Activated T-cell treated with anti-CD3 and anti-CD28 coated beads for 48 hours (primary cell): ENCODE measurements at places on chromosomes 13 and 19.

DNA sequence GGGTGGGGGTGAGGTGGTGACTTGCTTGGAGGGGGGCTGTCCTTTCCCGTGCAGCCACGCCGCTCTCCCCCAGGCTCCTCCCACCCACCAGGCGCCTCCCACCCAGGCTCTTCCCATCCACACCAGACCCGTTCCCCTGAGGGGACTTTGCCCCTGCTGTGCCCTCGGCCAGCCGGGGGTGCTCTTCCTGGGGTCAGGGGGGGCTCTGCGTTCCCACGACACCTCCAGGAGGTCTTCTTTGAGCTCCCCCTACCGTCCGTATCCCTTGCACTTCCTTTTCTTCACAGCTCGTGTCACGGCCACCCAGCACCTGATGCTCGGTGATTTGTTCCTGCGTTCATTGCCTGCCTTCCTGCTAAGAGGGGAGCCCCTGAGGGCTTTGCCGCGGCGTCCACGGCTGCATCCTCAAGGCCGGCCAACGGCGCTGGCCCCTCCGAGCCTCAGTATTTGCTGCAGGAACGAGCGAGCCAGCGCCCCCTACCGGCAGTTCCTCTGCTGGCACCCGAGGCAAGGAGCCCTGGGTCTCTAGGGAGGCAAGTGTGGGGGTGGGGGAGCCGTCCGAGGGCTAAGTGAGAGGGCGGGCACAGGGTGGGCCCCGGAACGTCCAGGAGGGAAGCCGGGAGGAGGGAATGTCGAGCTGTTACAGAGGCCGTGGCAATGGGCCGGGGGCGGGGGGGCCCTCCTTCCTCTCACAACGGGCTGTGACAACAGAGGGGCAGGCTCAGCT is 11.8 kb downstream of the LRRC4B start:
- peak; percentile 77 for DNase-seq

DNA sequence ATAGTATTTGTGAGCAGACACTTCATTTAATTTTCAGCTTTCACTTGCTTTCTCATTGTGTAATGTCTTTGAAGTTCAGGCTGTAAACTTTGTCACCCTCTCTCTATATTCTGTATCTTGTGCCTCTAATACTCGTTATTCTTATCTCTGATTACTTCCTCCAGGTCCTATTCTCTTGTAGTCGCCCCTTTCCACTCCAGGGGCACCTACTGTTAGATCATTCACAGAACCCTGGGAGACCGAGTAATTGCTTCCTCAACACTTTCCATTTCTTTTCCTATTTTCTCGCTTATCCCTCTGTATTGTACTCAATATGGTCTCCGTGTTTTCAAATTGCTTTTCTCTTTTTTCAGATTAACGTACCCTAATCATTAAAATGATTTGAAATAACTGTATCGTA is 93.9 kb upstream of the TDRD3 start:
- DNase-seq = no peak

GRCh38 chr19:991174-991931 is 7.2 kb downstream of the WDR18 start:
- DNase-seq = peak; percentile 69

- DNase-seq = no peak
These were observed 804 bp upstream of the MIER2 start for GRCh38 chr19:345320-345879.

GRCh38 chr13:95793018-95793555 is 116.1 kb downstream of the DNAJC3 start:
- no peak for DNase-seq

- no peak for DNase-seq
These were observed at the start of gene MTUS2 for GRCh38 chr13:28820099-28821051. Gene MTUS2 (plus strand): TSS chr13:28820339.

DNA sequence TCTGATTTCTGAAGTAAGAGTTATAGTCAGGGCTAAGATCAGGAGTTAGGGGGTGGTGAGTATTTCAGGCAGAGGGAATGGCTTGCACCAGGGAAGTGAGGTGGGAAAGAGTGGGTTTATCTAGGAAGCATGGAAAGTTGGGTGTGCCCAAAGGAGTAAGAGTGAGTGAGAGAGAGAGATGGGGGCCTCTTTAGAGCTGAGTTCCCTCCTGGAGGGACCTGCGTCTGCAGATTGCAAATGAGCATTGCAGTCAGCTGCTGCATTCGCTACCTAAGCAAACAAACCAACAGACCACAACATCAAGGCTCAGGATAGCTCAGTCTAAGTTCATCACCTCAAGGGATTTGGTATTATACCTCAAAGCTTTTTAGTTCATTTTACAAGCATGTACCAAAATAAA is 405.8 kb downstream of the FGF9 start:
- DNase-seq = no peak

DNA sequence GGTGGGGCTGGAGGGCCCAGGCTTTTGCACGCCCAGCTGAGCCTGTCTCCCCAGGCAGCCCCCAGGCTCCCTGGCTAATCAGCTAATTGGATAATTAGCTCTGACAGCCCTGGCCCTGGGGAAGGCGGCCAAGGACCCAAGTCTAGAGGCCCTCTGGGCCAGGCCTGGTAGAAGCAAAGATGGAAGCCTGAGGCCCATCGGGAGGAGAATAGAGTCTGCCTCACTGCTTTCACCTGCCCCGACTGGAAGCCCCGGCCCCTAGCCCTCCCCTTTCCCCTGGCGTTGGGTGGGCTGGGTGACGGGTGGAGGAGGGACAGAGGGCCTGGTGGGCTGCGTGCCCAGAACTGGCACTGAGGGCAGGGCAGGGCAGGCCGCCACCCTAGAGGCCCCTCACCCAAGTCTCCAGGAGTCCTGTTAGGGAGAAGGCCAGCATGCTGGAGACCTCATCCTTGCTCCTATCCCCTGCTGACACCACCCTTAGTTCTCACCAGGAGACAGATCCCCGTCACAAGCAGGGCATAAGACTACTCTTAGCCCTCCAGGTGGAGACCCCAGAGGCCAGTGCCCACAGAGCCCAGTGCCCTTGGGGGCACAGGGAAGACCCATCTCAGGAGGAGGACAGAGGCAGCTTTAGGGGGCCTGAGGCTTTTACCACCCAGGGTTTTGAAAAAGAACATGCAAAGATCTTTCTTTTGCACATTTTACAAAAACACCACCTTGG is 12.0 kb downstream of the LYL1 start:
- DNase-seq = no peak

- no peak for DNase-seq
These were observed 1.8 kb downstream of the SPPL2B start for GRCh38 chr19:2330255-2330631.

DNA sequence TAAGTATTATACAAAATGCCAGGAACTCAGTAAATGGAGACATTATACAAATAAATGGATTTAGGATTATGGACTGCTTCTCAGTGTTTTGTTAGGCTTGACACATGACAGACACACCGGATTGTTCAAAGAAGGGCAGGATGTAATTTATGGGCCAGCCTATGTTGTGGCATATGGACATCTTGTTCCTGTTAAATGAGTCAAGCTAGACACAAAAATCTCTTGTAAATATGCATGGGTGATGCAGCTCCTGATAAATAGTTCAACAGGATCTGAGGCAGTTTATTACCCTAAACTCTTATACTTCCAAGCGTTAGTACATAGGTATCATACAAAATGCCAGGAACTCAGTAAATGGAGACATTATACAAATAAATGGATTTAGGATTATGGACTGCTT is 502.3 kb downstream of the TBC1D4 start:
- DNase-seq = no peak

DNA sequence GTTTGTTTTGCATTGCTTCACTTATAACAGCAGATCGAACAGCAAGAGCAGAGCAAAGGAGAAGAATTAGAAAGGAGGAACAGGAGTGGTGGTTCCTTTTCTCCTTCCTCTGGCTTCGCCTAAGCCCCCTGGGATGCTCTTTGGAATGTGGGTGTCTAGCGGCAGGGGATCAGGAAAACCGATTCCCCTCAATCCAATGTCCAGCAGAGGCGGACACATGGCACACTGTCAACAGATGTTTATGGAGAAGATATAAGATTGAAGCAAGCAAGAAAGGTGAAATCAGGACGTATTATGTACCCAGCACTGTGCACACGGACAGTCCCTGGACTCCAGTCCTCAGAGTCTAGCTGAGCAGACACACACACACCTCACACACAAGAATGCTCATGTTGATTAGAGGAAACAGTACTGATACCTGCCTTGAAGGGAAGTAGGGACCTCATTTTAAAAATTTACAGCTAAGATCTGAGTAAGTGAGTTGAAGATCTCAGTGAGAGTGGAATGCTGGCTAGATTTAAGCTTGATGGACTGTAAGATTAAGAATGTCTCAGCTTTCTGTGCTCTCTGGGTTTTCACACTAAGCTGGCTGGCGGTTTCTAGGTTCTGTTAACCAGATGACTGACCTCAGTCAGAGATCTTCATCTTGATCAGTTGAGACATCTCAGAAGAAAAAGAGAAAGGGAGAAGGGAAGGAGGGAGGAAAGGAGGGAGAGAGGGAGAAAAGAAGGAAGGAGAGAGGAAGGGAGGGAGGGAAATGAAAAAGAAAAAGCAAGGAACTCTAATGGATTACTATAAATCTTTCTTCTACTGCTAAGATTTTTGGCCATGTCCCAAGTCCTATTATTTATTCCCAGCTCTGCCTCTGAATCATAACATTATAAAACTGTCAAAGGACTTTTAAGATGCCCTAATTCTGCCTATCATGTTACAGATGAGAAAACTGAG is 44.8 kb downstream of the FLT1 start:
- no peak for DNase-seq

- DNase-seq = no peak
These were observed 312.4 kb downstream of the DNAJC15 start for GRCh38 chr13:43335764-43336163.

DNA sequence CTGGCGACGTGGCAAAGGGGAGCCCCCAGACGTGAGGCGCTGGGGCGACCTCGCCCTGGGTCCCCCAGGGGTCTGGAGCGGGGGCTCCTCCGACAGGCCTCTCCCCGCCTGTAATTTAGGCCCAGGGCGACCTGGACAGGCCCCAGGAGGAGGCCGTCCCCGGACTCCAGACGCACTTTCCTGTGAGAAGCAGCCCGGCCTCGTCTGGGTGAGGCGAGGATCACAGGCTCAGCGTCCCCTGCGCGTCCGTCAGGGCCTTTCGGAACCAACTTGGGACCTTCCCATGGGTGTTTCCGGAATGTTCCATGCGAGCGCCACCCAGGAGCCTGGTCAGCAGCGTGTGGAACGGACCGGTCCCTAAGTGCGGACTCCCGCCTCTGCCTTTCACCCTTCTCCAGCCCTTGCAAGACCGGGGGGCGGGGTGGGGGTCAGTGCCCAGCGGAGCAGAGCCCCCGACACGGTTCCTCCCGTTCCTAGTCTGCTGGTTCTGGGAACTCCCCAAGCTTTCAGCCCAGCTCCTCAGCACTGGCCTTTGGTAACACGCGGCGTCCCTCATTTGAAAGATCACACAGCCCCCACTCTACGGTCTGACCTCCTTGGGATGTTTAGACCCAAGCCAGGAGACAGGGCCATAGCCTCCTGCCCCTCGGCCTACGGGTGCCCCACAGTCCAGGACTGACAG is 1.1 kb upstream of the GRTP1 start:
- no peak for DNase-seq

- DNase-seq = peak; percentile 35
These were observed 21.9 kb downstream of the ONECUT3 start for GRCh38 chr19:1774989-1775772.

- no peak for DNase-seq
These were observed 13.4 kb upstream of the C19orf33 start for GRCh38 chr19:38290631-38291147.

DNA sequence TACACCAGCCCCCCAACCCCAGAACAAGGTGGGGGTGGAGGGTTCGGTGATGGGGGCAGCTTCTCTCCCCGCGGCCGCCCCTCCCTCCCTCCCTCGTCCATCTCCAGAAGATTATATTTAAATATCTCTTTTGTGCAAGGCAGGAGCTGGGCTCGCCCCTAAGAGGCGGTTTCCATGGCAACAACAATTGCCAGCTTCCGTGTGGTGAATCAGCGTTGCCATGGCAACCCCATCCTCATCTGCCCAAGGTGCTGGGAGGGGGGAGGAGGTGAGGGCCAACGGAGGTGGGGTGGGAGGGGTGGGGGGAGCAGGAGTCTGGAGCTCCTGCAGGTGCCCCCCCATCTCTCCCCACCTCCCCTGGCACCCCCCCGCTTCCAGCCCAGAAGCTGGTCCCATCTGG is 46.4 kb downstream of the CELF5 start:
- peak; percentile 36 for DNase-seq

DNA sequence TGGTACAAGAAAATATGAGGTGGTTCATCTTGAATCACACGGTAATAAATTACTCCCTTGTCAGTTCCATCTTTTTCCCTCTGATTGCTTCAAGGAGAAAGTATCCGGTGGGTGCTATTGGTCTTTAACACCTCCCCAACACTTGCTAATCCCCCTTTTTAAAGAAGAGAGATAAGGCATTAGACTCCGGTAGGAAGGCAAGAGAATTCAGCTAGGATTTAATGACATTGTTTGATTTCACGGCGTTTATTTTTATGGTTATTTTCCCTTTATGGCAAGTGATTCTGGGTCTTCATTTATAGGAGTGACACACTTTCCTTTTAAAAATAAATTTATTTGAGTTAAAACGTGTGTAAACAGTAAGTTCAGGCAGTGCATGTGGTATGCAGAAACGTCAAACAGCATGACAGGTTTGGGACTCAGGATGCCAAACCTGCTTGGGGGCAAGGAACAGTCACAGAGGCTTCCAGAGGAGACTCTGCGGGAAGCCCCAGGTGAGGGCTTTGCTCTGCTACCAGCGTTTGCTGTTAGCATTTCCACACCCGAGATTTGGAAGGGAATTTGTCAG is 36.5 kb downstream of the TSHZ3 start:
- no peak for DNase-seq

GRCh38 chr19:41993612-41994483 is at the start of gene ATP1A3:
Gene ATP1A3 (minus strand): TSS chr19:41994230. CDS start chr19:41994076, 154 bp downstream.
- peak; percentile 62 for DNase-seq

DNA sequence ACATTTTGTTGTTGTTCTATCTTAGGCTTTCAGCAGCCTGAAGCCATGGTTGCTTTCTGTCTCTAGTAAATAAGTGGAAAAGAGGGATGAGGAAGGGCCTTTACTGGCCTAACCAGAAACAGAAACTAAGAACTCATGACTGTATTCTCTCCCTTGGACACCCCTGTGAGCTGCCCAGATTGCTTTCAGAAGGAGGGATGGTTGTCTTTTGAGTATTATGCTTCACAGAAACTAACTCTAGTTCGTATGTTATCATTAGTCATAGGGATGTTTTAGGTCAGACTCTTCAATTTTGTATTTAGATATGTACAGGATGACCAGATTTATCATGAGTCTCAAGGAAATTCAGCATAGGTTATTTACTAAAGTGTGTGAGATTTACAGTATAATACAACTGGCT is 17.5 kb downstream of the BORA start:
- no peak for DNase-seq

GRCh38 chr19:53485046-53486004 is 17.8 kb downstream of the ZNF813 start:
- no peak for DNase-seq

- no peak for DNase-seq
These were observed 571 bp upstream of the DHRS12 start for GRCh38 chr13:51804295-51805172.

GRCh38 chr13:47503475-47503874 is 497.6 kb downstream of the SUCLA2 start:
- DNase-seq = no peak

- DNase-seq = no peak
These were observed 5.1 kb downstream of the FSTL3 start for GRCh38 chr19:681029-682019.
